Pericardium fibroblast (primary cell): ENCODE measurements at places on chromosomes 7 and 10. TPM values are rescaled to one million over a fixed set of nuclear protein-coding genes. Genes with fewer than 3 reads are reported as not detected.

Gene MOGAT3
- not detected in 2 replicates for total RNA-seq

Gene SPDYE16
- total RNA-seq: not detected in 2 replicates

Gene WAPL
- 22.5 and 24.1 TPM in 2 replicates for total RNA-seq

Gene TMEM236
- under 0.01 TPM in 1 of 2 replicates, not detected in the other for total RNA-seq

Gene AKR1D1
- total RNA-seq: not detected in 2 replicates

Gene GPR26
- not detected in 2 replicates for total RNA-seq

Gene OPN4
- total RNA-seq: not detected in 2 replicates

Gene TMEM270
- total RNA-seq: not detected in 2 replicates

Gene LRIT1
- not detected in 2 replicates for total RNA-seq
